ENCODE measurements at places on chromosomes 7 and 10.

DNA sequence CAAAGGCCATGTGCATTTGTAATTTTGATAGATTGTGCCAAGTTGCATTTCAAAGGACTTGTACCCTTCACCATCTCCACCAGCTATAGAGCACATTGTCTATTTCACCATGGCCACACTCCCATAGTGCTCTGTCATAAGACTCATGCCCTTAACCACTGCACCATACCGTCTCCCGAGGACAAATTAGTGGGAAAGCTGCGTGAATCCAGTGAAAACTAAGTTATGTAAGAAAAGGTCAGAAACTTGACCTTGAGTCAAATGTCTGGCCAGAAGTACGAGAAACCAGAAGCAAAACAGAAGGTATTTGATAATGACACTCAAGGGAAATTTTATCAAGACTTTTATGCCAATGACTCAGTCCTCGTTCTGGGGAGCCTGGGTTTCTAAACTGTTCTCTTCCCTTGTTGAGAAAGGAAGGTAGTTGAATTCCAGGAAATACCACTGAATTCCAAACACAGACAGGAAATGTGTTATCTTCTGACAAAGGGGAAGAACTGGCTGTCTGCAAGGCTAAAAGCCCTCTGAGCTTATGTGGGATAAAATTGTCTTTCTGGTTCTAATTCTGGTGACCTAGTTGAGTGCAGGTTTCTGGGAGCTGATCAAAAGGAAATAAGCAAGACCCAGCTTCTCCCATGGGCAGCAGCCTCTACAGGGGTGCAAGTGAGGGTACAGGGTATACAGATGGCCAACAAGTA, 49.7 kb downstream of the CDK1 start:
- DNase-seq, result no peak

- DNase-seq, result no peak
Observed at GRCh38 chr7:149883452-149883861, 9.7 kb downstream of the ATP6V0E2 start.

DNA sequence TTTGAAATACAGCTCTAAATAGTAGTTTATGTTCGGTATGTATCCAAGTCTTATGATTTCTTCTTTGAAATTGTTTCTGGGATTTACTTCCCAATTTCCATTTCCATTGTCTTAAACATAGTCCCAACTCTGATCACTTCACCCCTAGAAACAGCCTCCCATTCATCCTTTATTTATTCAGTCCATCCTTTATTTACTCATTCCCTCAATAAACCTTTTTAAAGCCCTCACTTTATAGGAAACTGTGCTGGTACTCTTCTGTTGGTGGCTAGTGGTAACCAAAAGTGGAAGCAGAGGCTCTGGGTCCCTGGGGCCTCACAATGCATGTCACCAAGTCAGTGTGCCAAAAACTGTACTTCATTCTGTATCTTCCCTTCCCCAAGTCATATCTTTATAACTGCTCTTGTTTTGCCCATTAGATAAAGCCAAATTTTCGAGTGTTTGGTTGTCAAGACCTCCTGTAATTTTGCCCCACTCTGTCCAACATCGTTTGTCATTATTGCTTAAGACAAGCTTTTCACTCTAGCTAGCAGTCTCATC, 3.9 kb upstream of the EPC1 start:
- DNase-seq, result no peak

GRCh38 chr7:158068853-158069252, 518.8 kb downstream of the PTPRN2 start:
- no peak for DNase-seq

GRCh38 chr10:70328967-70329366, 45.2 kb upstream of the NPFFR1 start:
- peak; percentile 45 for DNase-seq

GRCh38 chr10:21530168-21530567, 3.9 kb upstream of the MLLT10 start:
- DNase-seq, result no peak

DNA sequence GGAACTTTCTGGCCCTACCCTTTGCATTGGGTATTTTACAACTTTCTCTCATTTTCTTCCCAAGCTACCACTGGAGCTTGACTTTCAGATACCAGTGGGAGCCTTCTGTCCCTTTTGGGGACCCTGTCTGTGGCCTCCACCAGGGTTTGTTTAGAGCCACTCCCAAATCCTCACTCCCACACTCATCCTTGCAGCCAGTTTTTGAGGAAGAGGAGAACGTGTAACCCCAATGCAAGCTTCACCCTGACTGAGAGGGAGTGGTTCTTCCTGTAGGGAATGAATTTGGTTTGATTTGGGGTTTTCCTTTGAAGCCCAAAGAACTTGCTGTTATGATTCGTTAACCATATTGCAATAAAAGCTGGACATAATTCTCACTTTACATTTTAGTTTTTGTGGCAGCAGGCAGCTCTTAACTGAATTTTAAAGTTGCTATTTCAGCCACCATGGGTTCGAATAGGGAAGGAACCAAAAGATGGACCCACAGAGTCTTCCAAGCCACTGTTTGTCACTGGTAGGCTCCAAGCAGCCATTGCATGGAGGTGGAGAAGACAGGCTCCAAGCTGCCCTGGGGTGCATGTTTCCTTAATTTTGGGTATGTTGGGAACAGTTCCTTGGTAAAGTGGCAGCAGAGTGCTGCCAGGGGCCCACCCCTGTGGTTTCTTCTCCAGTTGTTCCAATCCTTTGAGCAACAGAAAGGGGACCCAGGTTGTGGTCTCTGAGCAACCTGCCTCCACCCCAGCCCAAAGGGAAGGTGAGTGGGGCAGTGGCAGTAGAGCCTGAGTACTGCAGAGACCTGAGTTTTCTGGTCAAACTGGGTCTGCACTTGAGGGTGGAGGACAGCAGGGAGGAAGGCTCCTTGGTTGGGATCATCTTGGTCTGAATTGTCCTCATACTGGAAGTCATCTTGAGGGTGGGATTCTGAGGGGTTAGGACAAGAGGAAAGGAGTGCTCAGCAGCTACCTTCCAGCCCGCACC, 5.1 kb downstream of the EVX1 start:
- no peak for DNase-seq

GRCh38 chr7:118304100-118304499, 79.6 kb downstream of the ANKRD7 start:
- DNase-seq, result no peak

DNA sequence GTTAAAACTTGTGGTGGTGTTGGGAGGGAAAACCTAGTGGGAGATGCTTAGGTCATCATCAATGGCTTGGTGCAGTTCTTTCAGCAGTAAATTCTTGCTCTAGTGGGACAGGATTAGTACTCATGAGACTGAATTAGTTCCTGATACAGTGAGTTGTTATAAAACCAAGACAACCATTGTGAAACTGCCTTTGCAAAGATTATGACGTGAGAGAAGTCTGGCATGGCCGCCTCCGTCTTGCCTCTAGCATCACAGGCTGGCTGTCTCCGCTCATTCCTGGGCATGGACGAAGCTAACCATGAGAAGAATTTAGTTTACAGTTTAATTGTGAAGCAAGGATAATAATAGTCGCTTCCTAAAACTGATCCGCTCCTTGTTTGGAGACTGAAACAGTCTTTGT, 186.4 kb downstream of the KIF20B start:
- peak; percentile 18 for DNase-seq

GRCh38 chr7:36686499-36686898, 37.8 kb downstream of the AOAH start:
- no peak for DNase-seq

DNA sequence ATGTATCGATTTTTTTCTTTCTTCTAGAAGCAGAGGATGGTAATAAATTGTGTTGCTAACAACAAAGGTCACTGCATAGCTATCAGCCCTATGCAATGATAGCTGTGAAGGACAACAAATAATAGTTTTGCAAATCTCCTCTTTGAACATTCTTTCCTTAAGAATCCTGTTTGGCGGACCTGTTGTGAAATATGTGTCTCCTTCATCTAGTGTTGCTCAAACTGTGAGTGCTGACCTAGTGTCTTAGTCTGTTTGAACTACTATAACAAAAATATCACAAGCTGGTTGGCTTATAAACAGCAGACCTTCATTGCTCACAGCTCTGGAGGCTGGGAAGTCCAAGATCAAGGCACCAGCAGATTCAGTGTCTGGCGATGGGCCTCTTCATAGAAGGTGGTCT, 53.7 kb downstream of the CAV1 start:
- DNase-seq, result no peak

- DNase-seq, result peak; percentile 48
Observed at GRCh38 chr10:24363070-24363469, 154.1 kb downstream of the KIAA1217 start.

DNA sequence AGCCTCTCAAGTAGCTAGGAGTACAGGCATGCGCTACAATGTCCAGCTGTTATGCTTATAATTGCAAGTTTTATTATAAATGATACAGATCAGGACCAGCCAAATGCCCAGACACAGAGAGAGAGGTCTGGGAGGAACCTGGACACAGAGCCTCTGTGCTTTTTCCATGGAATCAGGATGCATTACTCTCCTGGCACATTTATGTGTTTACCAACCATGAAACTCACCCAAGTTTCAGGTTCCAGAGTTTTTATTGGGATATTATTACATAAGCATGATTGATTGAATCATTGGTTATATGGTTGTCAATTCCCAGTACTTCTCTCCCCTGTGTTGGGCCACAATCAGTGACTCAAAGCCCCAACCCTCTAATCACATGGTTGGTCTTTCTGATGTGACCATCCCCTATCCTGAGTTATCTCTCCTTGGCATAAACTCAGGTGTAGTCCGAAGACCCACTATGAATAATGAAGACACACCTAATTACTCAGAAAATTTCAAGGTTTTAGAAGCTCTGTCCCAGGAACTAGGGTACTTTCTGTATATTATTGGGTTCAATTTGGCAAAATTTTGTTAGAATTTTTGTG, 30.6 kb downstream of the MXI1 start:
- DNase-seq, result no peak

DNA sequence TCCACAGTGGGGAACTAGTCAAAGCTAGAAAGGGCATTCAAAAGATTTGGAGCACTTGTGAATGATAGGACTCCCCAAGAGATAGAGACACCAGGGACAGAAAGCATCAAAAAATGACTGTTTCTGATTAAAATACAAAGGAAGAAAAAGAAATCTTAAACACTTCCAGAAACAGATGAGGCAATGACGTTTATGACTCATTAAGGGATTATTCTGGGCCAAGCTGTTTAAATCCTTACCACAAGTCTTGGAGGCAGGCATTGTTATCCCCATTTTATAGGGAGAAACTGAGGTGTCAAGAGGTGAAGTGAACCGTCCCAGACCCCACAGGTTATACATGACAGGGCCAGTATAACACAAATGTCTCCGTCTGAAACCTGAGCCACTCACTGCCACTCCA, 68.3 kb upstream of the AMPH start:
- peak; percentile 47 for DNase-seq

- DNase-seq, result no peak
Observed at GRCh38 chr10:93604146-93604545, 3.1 kb upstream of the RBP4 start.

GRCh38 chr10:80205477-80206276, at the start of gene ANXA11:
Gene ANXA11 (minus strand): TSS chr10:80205537. CDS start chr10:80172861, 32,676 bp downstream.
- peak; percentile 50 for DNase-seq

GRCh38 chr7:140214075-140214684, 37.4 kb upstream of the KDM7A start:
- DNase-seq, result no peak

DNA sequence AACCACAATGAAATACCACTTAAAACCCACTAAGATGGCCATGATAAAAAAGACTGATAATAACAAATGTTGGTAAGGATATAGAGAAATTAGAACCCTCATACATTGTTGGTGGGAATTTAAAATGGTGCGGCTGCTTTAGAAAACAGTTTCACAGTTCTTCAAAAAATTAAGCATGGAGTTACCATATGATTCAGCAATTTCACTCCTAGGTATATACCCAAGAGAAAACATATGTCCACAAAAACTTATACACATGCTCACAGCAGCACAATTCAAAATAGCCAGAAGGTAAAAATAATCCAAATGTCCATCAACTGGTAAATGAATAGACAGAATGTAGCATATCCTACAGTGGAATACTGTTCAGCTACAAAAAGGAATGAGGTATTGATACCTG, 30.0 kb downstream of the ATXN7L1 start:
- DNase-seq, result no peak

GRCh38 chr7:80945976-80946375, 27.1 kb upstream of the SEMA3C start:
- no peak for DNase-seq

DNA sequence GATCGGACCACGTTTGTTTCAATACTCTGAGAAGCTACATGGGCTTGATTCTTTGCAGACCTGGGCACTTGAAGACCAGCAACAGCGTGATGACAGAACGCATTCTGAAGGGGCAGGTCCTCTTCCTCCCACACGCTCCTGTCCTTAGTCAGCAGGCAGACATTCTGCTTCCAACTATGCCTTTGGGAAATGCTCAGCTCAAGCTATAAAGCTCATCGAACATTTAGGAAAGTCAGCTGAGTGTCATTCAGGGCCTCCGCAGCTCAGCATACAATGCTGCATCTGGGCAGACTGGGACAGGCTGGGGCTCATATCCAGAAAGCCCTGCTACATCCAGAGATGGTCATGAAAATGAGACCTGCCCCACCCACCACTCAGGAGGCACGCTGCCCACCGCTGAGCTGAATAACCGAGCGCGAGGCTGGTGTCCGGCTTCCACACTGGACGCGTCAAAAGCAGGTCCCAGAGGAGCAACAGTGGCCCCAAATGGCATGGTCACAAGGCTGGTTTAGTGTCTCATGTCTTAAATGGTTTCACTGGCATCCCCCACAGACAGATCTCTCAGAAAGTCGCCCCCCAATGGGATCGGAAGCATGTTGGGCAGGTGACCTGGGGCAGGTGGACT, 274.0 kb downstream of the DNAJB6 start:
- DNase-seq, result no peak

GRCh38 chr7:121020249-121020988, 31.9 kb downstream of the CPED1 start:
- peak; percentile 58 for DNase-seq

DNA sequence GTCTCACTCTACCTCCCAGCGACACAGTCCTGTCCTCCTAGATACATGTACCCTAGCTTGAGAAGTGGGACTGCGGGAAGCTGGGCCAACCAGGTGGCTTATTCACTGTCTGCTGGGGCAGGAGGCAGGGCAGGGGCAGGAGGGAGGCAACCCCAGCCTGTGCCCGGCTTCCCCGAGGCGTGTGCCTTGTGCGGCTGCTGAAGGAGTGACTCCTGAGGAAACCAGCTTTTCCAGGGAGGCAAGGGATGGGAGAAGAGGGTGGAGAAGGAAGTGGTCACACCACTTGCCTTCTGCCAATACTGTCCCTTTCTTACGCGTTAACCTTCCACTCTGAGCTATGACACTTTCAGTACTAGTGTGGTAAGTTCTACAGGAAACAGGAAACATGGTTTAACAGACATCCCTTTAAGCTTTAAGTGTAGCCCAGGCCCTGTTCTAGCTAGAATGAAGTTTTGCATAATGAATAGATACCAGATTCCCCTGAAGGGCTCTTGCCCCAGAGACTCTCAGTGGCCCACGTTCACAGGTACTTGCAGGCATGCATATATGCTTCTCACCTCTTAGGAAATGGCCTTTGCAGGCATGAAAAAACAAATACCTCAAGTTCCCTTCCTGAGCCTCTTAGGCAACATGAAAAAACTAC, 40.6 kb downstream of the SYPL1 start:
- DNase-seq, result no peak

DNA sequence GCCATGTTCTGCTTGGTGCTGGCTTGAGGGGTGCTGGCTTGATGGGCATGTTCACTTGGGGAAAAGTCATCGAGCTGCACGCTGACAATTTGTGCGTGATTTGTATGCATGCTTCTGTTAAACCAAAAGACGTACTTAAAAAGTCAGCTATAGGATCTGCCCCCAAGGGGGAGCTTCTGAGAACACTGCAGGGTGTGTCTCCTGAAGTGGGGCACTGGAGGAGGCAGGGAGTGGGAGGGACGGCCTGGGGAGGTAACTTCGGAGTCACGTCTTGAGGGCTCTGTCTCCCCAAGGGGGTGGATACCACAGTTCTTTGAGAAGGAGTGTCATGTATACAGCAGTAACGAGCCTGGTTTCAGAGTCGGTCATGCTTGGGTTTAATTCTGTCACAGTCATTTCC, 406.5 kb downstream of the PLXNA4 start:
- DNase-seq, result no peak

All from stromal cell of bone marrow (primary cell).